ENCODE measurements at places on chromosomes 7 and 10. TPM values are rescaled to one million over a fixed set of nuclear protein-coding genes. Genes with fewer than 3 reads are reported as not detected.
A peak's percentile ranks its signal among the peaks of the same experiment; 100 is the strongest.

The MOGAT3 gene
- total RNA-seq: not detected

- DNase-seq: no peak
These were observed 170.0 kb downstream of the PTEN start for GRCh38 chr10:88033385-88033784.

- DNase-seq: no peak
These were observed 1690.0 kb upstream of the LRRTM3 start for GRCh38 chr10:65235846-65236245.

The UNCX gene
- not detected for total RNA-seq

DNA sequence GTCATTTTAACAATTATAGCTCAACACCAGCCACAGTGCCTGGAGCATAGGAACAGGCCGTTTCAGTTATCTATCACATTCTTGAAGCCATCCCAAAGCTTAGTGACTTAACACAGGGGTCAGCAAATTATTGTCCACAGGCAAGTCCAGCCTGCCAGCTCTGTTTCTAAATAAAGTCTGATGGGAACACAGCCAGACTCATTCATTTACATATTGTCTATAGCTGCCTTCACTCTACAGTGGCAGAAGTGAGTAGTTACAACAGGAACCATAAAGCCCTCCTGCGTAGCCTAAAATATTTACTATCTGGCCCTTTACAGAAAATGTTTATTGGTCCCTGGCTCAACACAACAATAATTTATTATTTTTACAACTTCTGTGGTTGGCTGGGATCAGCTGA lies 407.5 kb upstream of the AUTS2 start:
- DNase-seq: no peak

The ANKRD30A gene
- not detected for total RNA-seq

GRCh38 chr10:123553810-123554430 lies 112.2 kb upstream of the GPR26 start:
- no peak for DNase-seq

DNA sequence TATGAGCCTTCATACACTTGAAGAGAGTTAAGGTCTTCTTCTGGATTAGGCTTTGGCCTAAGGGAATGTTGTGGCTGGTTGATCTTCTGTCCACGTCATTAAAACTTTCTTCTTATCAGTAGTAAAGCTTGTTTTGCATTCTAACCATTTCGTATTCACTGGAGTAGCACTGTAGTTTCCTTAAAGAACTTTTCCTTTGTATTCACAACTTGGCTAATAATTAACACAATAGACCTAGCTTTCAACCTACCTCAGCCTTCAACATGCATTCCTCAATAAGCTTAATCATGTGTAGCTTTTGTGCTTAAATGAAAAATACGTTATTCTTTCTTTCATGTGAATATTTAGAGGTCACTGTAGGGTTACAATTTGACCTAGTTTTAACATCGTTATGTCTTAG lies 42.8 kb downstream of the AKR1C8 start:
- DNase-seq: no peak

DNA sequence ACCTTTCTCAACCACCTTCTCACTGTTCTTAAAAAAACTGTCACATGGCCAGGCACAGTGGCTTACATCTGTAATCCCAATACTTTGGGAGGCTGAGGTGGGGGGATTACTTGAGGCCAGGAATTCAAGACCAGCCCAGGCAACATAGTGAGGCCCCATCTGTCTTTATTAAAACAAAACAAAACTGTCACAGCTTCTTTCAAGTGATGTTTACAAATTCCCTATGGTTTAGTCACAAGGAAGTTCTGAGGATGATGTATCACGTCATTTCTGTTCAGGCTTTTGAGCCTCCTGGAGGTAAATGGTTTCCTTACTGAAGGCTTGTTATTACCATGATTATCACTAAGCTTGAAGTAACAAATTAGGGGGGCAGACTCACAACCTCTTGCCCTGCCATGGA lies 186.2 kb downstream of the CFTR start:
- DNase-seq: peak; percentile 69

- DNase-seq: no peak
These were observed 451.0 kb upstream of the GALNT17 start for GRCh38 chr7:70680743-70681468.

DNA sequence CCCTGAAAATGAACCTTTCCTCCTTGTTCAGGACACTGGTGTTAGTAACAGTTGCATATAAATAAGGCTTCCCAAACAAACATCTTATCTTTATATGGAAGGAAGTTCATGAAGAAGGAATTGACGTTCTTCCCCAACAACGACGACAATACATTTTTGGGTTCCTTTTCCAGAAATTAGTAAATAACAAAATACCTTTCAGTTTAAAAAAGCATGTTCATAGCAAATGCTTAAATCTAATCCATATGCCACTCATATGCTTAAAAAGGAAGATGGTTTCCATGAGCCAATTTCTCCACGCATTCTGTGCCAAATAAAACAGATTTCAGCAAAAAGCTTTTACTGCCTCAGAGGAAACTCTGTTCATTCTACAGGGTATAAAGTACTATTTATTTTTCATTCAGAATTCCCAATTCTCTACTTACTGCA lies 182.6 kb downstream of the COBL start:
- no peak for DNase-seq

DNA sequence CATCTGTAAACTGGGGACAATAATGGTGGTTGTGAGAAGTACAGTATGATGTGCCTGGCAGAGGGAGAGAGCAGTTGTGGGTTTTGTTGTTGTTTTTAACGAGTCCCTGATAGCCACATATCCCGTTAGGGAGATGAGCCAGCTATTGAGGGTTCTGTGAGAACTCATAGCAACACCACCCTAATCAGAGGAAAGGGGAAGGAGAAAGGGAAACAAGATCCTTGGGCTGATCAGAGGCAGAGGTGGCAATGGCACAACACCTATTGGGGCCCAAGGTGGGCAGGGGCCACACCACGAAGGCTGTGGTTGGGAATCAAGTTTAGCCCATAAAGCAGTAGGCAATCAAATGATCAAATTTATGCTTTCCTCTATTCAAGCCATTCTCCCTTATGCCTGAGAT lies 1.7 kb upstream of the MRPS24 start:
- DNase-seq: no peak

DNA sequence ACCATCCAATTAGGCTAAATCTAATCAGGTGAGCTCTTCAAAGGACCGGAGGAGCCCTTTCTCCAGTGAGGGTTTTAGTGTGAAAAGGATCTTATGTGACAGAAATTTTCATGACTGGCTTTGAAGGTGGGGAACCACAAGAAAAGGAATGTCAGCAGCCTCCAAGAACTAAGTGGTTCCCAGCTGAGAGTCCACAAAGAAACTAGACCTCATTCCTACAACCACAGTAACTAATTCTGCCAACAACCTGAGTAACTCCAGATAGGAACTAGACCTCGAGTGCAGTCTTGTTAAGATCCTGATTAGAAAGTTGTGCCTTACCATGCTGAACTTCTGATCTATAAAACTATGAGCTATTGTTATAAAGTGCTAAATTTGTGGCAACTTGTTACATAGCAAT lies 51.3 kb downstream of the PCLO start:
- no peak for DNase-seq

DNA sequence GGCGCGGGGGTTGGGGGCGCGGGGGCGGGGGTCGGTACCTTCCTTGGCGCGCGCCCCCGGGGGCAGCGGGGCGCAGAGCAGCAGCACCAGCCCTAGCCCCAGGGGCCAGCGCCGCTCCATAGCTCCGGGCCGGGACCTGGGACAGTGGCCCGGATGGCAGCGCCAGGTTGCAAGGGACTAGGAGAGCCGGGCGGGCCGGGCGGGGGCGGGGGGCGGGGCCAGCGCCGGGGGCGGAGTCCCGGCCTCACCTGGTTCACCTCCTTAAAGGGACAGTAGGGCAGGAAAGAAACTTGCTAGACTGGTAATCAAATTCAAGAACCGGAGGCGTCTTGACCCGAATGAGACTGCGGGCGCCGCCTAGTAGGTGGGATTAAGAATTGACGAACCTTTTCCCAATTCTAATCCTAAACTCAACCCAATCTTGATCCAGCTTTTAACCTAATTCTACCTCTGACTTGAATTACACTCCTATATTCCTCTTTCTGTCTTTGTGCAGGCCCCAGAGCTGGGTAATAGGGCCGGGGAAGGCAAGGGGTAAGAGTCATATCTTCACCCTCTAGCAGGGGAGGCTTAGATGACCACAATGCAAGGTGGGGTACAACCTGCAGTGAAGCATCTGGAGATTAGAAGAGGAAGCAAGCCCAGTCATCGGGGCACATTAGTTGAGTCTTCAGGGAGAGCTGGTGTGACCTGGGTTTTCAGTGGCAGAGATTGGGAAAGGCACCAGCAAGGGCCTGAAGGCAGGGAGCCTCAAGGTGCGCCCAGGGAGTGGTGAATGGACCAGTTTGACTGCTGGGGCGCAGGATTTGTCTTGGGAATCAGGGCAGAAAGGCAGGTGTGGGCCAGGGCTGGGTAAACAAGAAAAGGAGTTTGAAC lies at the start of gene EPHA1:
EPHA1 (minus strand) TSS at position 171 of the 876 bp plus-strand sequence; CDS start at position 120, 51 bp downstream.
- DNase-seq: no peak

The RNF133 gene
- not detected for total RNA-seq

DNA sequence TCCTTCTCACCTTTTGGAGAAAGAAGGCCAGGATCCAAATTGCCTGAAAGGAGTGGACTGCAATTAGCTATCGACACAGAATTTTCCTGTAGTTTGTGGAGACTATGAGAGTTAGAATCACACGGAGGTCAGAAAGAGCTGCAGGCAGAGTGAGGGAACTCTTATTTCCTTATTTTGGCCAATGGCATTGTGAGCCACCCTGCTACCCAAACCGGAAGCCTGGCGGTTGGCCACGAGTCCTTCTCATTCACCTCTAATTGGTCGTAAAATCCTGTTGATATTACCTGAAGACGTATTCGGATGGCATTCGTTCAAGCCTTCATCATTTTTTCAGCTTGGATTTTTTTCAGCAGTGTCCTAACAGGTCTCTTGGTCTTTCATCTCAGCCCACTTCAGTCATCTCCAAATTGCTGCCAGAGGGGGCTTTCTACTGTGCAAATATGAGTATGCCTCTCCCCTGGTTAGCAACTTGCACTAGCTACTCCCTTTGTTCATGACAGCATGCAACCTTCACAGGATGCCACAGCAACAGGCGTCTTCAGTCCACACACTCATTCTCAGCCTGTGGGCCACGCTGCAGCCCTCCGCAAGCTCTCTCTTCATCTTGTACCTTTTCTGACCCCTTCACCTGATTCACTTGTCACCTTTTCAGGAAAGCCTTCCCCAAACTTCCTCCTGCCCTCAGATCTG lies 66.9 kb downstream of the GATA3 start:
- DNase-seq: no peak

DNA sequence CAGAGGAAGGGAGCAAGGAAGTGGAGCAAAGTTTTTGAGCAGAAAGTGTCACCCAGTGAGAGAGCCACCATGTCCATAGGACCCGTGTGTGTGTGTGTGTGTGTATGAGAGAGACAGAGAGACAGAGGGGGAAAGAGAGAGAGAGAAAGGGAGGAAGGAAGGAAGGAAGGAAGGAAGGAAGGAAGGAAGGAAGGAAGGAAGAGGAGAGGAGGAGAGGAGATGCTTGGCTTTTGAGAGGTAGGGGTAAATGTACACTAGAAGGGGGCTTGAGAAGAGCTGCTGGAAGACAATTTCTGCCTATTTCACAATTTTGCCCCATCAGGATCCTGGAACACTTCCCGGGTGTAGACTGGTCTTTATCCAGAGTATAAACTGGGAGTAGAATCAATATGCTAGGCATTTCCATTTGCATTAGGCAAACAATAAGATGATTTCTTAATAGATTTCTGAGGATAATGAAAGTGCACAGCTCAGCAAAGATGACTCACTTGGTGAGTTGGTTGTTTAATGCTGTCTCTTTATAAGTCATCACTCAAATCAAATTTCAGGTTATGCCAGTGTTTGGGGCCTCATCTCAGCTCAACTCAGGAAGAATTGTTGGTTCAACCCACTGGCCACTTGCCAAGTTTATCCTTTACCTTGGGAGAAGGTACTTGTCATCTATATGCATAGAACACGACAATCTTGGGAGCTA lies 70.0 kb upstream of the FAM13C start:
- peak; percentile 61 for DNase-seq

DNA sequence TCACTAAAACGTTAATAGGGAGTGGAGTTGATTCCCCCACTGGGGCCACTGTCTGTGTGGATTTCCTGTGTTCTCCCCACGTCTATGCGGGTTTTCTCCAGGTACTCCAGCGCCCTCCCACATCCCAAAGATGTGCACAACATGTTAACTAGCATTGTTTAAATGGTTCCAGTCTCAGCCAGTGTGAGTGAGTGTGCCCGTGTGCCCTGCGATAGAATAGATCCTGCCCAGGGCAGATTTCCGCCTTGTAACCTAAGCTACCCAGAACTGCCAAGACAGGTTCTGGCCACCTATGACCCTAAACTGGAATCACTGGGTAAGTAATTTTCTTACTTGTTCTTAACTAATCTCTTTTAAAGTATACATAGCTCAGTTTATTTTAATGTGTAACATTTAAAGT lies 58.5 kb downstream of the CCDC6 start:
- DNase-seq: no peak

The GIMAP8 gene
- 0.06 TPM for total RNA-seq

- DNase-seq: no peak
These were observed 40.5 kb downstream of the C10orf120 start for GRCh38 chr10:122659126-122659525.

DNA sequence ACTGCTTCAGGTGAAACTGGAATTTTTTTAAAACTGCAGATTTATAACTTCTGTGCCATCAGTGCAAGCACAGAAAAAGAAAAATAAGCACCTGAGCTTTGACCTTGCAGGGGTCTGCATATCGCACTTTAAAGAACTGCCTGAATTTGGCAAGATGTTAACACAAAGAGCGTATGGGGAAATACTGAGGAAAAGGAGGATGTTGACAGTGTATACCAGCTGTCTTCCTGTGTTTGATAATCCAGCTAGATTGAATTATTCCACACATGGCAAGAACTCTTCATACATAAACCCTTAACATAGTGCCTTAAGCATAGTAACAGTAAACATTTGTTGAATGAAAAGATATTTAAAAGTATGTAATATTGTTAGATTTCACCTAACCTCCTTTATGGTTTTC lies 30.0 kb downstream of the SMC3 start:
- DNase-seq: no peak

- no peak for DNase-seq
These were observed 391.7 kb downstream of the KCNMA1 start for GRCh38 chr10:77245953-77246352.

DNA sequence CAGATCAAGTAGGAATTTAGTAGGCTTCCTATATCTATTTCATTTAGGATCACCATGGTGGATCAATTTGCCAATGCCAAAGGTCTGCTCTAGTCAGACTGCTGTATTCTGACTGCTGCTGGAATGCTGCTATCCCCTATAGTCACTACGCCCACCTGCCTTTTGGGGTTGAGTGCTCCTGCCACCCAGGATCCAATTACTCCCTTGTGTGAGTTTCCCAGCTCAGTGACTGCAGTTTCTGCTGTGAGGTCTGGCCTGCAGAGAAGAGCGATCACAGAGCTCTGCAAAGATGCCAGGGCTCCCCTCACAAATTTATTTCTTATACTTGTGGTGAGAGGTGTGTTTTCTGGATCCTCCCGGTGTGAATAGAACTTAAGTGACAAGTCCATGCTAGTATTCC lies 88.1 kb upstream of the FOXI2 start:
- DNase-seq: no peak

- DNase-seq: no peak
These were observed 122.0 kb downstream of the MARCHF5 start for GRCh38 chr10:92413011-92413410.

The TDRD1 gene
- total RNA-seq: 0.06 TPM
